ENCODE measurements at places on chromosomes 11 and 22. TPM values are rescaled to one million over a fixed set of nuclear protein-coding genes. Genes with fewer than 3 reads are reported as not detected.

DNA sequence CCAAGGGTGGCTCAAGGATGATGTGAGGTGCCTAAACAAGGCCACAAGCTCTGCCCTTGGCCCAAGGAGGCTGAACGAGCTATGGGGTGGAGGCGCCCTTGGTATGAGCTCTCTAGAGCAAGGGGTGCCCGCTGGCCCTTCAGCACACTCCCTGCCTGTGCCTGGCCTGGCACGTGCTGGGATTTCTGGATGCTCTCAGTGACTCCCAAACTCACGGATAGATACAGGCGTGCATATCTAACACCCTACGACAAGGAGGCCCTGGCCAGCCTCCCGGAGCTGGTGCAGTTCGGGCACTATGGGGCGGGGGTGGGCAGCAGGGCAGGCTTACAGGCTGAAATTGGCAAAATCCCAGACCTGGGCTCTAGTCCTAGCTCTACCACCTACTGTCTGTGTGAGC is 30.6 kb downstream of the SCUBE1 start:
- no peaks in the 10 kb centered on the region for H3K4me1 ChIP-seq
- H3K27me3 ChIP-seq = no peaks in the 10 kb centered on the region
- no peak overlapping the region for H3K4me3 ChIP-seq
- no peak for DNase-seq

- DNase-seq = peak; percentile 36
- H3K4me3 ChIP-seq = no peak overlapping the region
- H3K27me3 ChIP-seq = peaks cover 2% of the 10 kb centered on the region
- H3K36me3 ChIP-seq = no peaks in the 10 kb centered on the region
- H3K4me1 ChIP-seq = peaks cover 18% of the 10 kb centered on the region
These were observed 513.1 kb downstream of the MIAT start for GRCh38 chr22:27170491-27170890.

LGR4 gene
- 3.1 TPM for total RNA-seq

GRCh38 chr11:100638648-100639047 is 48.4 kb upstream of the ARHGAP42 start:
- H3K27ac ChIP-seq = no peak overlapping the region
- H3K36me3 ChIP-seq = no peaks in the 10 kb centered on the region
- no peak overlapping the region for H3K4me3 ChIP-seq
- no peaks in the 10 kb centered on the region for H3K4me1 ChIP-seq

PPP1CA gene
- 202 TPM for total RNA-seq

- no peaks in the 10 kb centered on the region for H3K4me1 ChIP-seq
- H3K4me3 ChIP-seq = no peak overlapping the region
- DNase-seq = no peak
- no peak overlapping the region for H3K27ac ChIP-seq
- peaks cover 66% of the 10 kb centered on the region for H3K36me3 ChIP-seq
These were observed 71.3 kb downstream of the MED15 start for GRCh38 chr22:20578707-20579106.

- H3K27me3 ChIP-seq = no peaks in the 10 kb centered on the region
- no peaks in the 10 kb centered on the region for H3K36me3 ChIP-seq
- H3K27ac ChIP-seq = no peak overlapping the region
- H3K4me1 ChIP-seq = peaks cover 27% of the 10 kb centered on the region
- DNase-seq = peak; percentile 16
These were observed 539.3 kb upstream of the B3GAT1 start for GRCh38 chr11:134951305-134951700.

API5 gene
- total RNA-seq = 103 TPM

DNA sequence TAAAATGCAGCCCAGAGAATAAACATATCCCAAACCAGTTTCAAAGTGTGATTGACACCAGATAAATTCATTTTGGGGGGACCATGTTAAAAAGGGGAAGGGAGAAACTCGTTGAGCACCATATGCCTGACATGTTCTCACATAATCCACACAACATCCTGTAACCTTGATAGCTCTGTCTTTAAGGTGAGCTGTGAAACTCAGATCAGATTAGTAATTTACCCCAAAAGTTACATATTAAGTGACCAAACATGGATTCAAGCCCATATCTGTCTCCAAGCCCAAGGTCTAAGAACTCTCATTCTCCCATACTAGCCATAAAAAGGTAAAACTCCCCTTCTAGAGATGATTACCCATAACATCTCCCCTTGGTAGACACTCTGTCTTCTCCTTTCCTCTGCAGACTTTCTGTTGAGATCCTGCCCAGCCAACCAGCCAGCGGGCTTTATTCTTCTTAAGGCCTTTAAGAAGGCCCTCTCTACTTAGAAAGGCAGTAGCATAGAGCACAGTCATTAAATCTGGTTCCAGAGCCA is 150.7 kb downstream of the CCDC34 start:
- DNase-seq = no peak
- no peaks in the 10 kb centered on the region for H3K36me3 ChIP-seq
- H3K4me3 ChIP-seq = no peak overlapping the region
- no peak overlapping the region for H3K27ac ChIP-seq
- H3K27me3 ChIP-seq = peaks cover 53% of the 10 kb centered on the region

GRCh38 chr22:49094151-49094550 is 733.5 kb downstream of the BRD1 start:
- no peak overlapping the region for H3K27ac ChIP-seq
- no peaks in the 10 kb centered on the region for H3K36me3 ChIP-seq
- DNase-seq = no peak
- H3K27me3 ChIP-seq = no peaks in the 10 kb centered on the region

GRCh38 chr11:6565988-6566703 is 37.3 kb downstream of the RRP8 start:
- no peak overlapping the region for H3K27ac ChIP-seq
- H3K4me1 ChIP-seq = peaks cover 6% of the 10 kb centered on the region
- H3K27me3 ChIP-seq = no peaks in the 10 kb centered on the region
- H3K36me3 ChIP-seq = no peaks in the 10 kb centered on the region

GRCh38 chr11:8253566-8253965 is 10.1 kb downstream of the LMO1 start:
- no peak for DNase-seq
- no peak overlapping the region for H3K27ac ChIP-seq
- no peaks in the 10 kb centered on the region for H3K36me3 ChIP-seq
- H3K4me1 ChIP-seq = peaks cover 6% of the 10 kb centered on the region
- peaks cover 1% of the 10 kb centered on the region for H3K27me3 ChIP-seq

DDI1 gene
- total RNA-seq = not detected

DNA sequence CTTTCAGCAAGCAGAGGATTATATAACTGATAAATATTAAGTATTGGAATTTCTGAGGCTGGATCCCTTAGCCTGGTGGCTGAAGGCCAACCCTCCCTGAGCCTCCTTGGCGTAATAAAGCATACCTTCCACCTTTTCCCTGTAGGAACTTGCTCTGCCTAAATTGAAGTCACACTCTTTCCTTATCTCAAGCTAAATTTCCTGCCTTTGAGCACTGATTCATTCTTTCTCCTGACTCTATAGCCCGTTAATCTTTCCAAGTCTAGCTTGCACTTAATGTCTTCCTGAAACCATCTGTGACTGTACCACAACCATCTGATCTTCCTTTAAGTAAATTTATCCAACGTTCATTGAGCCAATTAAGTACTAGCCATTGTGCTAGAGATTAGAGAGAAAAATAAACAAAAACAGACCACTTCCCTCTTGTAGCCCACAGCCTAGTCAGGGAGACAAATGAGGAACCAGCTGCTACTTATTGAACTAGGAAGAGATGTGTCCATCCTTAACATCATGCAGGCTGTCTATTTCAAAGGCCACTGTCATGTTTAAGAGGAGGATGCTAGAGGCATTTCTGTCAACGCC is 62.9 kb downstream of the GRK3 start:
- peak; percentile 50 for DNase-seq
- no peak overlapping the region for H3K27ac ChIP-seq
- H3K4me1 ChIP-seq = peaks cover 4% of the 10 kb centered on the region

DNA sequence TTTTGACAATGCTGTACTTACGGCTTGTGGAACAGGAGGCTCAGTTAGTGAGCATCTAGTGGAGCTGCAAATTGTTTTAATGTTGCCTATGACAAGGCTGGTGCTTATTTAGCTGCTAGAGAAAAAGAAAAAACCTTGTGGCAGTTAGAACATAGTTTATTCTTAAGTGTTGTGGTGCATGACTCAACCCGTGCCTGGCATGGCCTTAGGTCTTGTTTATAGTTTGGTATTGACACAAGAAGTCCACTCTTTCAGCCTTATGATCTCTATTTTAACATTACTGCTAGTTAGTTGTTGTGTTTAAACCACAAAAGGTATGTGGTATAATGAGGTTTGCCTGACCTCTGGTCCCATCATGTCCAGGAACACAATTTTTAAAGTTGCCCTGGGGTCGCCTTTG is 744.6 kb downstream of the FAM181B start:
- H3K36me3 ChIP-seq = no peaks in the 10 kb centered on the region
- no peak overlapping the region for H3K4me3 ChIP-seq
- H3K27me3 ChIP-seq = no peaks in the 10 kb centered on the region
- DNase-seq = no peak
- H3K27ac ChIP-seq = no peak overlapping the region

DNA sequence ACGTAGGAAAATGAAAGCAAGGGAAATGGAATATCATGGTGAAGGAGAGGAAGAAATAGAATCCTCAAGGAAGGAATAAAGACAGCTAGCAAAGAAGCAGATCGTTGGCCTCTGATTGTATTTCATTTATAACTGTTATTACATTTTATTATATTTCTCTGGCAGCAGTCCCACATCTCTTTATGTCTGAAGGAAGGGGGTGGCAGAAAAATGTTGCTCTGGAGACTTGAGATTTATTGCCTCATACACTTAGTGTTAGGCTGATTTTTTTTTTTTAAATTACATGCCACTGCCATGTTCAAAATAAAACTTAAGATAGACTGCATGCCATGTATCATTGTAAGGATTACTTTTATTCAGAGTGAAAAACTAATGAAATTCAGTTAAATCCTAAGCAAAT is 971.7 kb upstream of the CHORDC1 start:
- H3K27me3 ChIP-seq = no peaks in the 10 kb centered on the region
- no peaks in the 10 kb centered on the region for H3K4me1 ChIP-seq
- H3K36me3 ChIP-seq = no peaks in the 10 kb centered on the region
- DNase-seq = peak; percentile 30
- H3K4me3 ChIP-seq = no peak overlapping the region
- no peak overlapping the region for H3K27ac ChIP-seq

ESAM gene
- 303 TPM for total RNA-seq

GRCh38 chr11:124543145-124543544 is 309 bp downstream of the OR8B12 start:
- no peaks in the 10 kb centered on the region for H3K4me1 ChIP-seq
- H3K4me3 ChIP-seq = no peak overlapping the region
- no peaks in the 10 kb centered on the region for H3K27me3 ChIP-seq
- H3K27ac ChIP-seq = no peak overlapping the region
- no peaks in the 10 kb centered on the region for H3K36me3 ChIP-seq

- H3K27ac ChIP-seq = no peak overlapping the region
- H3K36me3 ChIP-seq = no peaks in the 10 kb centered on the region
- peaks cover 87% of the 10 kb centered on the region for H3K27me3 ChIP-seq
- peaks cover 9% of the 10 kb centered on the region for H3K4me1 ChIP-seq
- H3K4me3 ChIP-seq = no peak overlapping the region
- no peak for DNase-seq
These were observed 1.3 kb upstream of the BARX2 start for GRCh38 chr11:129374081-129374992.

- no peaks in the 10 kb centered on the region for H3K36me3 ChIP-seq
- no peak overlapping the region for H3K4me3 ChIP-seq
- peaks cover 7% of the 10 kb centered on the region for H3K4me1 ChIP-seq
- peak; percentile 96 for DNase-seq
These were observed 14.6 kb upstream of the TEF start for GRCh38 chr22:41367039-41367679.
